ENCODE measurements at places on chromosomes 2 and 18.

DNA sequence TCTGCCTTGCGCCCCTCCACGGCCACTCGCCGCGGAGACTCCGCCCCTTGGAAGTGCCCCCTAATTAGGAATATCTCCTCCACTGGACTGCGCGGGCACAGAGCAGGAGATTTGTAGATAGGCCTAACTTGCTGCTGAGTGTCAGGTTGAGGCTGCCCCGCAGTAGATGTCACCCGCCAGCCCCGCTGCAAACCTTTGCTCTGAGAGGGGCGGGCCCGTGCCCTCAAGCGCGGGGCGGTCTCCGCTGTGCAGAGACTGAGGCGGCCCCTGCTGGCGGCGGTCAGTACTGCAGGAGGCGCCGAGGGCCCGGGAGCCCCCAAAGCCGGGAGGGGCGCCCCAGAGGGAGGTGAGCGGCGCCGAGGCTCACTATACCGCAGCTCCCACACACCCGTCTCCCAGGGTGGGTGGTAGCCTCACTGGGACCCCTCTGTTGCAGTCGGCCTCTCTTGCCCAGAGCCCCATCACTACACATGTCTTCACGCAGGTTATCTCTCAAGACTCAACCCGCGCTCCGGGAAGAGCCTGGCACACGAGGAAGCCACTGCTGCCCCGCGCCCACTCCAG, 2.9 kb upstream of the NEURL3 start:
- DNase-seq: peak; percentile 68

DNA sequence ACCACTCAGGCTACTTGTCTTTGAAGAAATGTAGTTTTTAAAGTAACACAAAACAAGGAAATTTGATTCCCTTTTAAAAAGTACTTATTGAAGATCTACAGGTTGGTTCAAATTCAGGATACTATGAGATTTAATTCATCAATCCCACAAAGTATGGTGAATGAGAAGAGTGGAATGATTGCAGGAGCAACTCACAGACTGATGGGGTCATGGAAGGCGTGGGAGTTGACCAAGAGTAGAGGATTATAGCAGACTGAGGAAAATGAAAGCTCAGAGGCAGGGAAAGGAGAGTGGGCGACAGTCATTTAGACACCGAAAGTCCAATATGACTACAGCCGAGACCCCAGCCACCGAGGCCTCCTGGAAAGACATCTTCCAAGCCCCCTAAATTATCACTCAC, 12.5 kb upstream of the DAPL1 start:
- DNase-seq: no peak

GRCh38 chr2:481388-481787, 193.5 kb upstream of the ALKAL2 start:
- DNase-seq: no peak

GRCh38 chr2:216774180-216774579, 78.8 kb upstream of the IGFBP5 start:
- DNase-seq: no peak

DNA sequence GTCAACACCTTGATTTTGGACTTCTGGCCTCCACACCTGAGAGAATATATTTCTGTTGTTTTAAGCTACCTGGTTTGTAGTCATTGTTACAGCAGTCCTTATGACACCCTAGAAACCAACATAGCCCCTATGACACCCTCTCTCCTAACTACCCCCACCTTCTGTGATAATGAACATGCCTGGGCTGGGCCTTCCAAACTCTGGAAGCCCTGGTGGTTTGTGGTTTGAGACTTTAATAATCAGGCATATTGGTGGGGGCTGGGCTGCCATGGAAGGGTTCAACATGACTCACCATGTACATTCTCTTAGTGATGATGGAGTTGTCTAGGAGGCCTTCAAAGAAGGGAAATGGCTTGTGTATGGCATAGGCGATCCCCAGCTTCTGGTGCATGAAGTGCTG, 3.3 kb downstream of the SP110 start:
- no peak for DNase-seq

DNA sequence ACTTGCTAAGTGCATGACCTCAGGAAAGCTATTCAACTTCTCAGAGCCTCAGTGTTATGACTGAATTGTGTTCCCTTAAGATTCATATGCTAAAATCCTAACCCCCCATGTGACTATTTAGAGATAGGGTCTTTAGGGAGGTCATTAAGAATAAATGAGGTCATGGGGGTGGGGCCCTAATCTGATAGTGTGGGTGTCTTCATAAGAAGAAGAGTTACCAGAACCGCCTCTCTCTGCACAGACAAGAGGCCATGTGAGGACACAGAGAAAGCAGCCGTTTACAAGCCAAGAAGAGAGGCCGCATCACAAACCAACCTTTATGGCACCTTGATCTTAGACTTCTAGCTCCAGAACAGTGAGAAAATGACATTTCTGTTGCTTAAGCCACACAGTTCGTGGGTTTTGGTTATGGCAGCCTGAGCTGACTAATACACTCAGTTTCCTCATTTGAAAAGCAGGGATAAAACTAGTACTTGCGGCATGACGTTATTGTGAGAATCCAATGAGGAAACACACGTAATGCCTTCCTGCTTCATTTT, 9.9 kb downstream of the SH2D6 start:
- no peak for DNase-seq

GRCh38 chr2:74228772-74229171, 30.4 kb downstream of the MTHFD2 start:
- DNase-seq: no peak

- DNase-seq: peak; percentile 64
These were observed 46.7 kb upstream of the LAPTM4A start for GRCh38 chr2:20097889-20098714.

DNA sequence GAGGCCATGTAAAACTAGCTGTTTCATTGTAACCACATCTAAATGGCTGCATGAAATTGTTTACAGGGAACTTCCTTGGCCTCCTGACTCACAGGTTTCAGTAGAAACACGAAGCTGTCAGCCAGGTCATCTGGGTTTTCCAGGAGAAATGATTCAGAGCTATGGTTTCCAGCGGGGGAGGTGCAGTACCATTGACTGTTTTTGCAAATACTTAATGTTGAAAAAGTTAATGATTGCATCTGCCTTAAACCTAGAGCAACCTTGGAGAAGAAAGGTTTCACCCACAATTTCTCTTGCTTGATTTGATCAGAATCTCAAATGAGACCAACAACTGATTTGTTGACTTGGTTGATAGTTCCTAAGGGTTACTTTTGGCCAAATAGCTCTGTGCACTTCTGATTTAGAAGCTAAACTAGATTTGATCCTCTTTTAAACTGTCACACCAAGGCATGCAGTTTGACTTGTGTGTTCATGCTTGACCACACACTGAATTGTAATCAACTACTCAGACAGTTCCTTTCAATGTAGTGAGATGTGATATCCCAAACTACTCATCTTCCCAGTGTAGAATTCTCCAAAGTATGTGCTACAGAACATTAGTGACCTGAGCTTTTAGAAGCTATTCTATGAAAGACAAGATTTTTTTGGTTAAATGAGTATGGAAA, 193.5 kb upstream of the CHST9 start:
- DNase-seq: no peak

GRCh38 chr2:54956111-54956627, 94.1 kb downstream of the RTN4 start:
- DNase-seq: no peak

DNA sequence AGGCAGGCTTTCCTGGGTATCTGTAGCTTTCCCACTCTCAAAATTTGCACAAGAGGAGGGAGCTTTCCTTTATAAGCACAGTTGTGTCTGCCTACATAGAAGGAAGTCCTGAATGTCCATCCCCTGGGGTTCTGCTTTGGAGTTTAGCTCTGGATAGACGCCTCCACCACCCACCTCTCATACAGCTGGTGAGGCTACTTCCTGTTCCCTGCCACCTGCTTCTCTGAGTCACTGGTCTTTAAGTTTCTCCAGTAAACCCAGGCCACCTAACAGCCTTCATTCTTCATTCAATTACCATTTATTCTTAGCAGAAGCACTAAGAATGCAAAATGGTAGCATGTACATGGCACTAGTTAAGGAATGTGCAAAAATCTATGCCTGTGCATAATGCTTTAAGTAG, 407.8 kb downstream of the CDH2 start:
- DNase-seq: no peak

DNA sequence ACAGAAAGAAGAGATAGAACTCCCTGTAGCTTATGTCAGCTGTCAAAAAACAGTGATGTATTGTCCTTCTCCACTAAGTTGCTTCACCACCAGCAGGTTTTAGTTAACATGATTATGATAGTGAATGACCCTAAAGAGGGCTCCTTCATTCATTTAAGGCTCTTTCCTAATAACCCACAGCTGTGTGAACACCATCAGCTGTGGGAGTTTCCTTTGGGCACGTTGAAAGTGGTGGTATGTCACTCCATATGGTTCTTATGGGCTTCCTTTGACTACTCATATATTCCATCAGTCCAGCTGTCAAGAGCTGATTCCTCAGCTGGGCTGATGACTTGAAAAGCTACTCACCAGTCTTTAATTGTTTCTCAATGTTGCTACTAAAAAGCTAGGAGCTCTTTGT, 210.3 kb downstream of the UBE2E3 start:
- no peak for DNase-seq

DNA sequence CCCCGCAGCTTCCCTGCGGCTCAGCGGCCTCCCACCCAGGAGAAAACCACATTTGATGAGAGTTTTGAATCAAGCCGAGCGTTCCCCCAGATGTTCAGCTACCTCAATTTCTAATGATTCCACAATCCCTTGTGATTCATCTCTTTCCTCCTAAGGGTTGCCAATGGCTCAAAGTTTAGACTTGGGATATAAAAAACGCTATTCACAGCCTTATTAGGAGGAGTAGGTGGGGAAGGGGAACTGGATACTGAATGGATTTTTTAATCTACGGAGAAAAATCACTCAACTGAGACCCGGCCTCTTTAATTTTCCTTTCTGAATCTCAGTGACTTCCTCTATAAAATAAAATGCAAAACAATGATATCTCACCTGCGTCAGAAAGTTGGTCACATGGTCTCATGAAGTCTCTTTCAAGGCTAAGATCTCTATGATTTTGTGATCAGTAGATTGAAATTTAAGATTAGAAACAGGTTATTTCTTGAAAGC, 192.6 kb upstream of the TCF4 start:
- no peak for DNase-seq

DNA sequence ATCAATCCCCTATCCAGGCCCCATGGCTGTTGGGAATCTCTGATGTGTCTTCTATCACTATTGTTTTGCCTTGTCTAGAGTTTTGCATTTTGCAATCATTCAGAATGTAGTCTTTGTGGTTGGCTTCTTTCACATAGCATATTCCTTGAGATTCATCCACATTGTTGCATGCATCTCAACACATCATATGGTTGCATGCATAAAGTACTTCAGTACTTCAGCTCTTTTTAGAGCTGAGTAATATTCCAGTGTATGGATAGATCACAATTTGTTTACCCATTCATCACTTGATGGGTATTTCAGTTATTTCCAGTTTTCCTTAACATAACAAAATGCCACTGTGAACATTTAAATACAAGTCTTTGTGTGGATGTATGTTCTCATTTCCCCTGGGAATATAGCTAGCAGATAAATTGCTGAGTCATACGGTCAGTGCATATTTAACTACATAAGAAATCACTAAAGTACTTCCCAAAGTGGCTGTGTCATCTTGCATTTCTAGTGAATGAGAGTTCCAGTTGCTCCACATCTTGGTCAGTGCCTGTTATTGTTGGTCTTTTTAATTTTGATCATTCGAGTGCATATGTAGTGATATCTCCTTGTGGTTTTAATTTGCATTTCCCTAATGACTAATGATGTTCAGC, 138.8 kb downstream of the BCL11A start:
- DNase-seq: no peak

GRCh38 chr2:27029051-27029450, 3.7 kb upstream of the TMEM214 start:
- DNase-seq: no peak

GRCh38 chr2:98489971-98490962, 45.6 kb downstream of the INPP4A start:
- DNase-seq: no peak

GRCh38 chr2:12071318-12071717, 324.9 kb downstream of the LPIN1 start:
- no peak for DNase-seq

DNA sequence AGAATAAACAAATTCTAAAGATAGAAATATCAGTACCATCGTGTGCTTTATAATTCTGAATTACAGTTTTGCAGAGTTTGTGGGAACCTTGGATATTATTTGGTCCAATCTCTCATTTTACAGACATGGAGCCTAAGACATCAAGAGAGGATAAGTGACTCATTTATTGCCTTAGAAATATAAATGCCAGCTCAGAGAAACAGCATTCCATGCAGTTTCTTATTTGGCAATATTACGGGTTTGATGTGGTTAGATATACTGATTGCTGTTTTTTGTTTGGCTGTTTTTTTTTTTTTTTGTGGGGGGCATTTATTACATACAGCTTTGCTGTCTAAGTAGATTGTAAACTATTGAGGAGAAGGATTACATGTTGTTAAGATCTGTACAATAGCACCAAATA, 1241.1 kb upstream of the LRRTM1 start:
- DNase-seq: no peak

- DNase-seq: no peak
These were observed 31.6 kb upstream of the NETO1 start for GRCh38 chr18:72899338-72899737.

GRCh38 chr2:189533288-189534035, 47.1 kb downstream of the SLC40A1 start:
- DNase-seq: no peak

GRCh38 chr2:215338883-215339679, 27.2 kb downstream of the ATIC start:
- no peak for DNase-seq

- no peak for DNase-seq
These were observed 132.9 kb downstream of the CBLN2 start for GRCh38 chr18:72411261-72411660.

- DNase-seq: no peak
These were observed 235.5 kb upstream of the ACVR2A start for GRCh38 chr2:147609301-147609700.

DNA sequence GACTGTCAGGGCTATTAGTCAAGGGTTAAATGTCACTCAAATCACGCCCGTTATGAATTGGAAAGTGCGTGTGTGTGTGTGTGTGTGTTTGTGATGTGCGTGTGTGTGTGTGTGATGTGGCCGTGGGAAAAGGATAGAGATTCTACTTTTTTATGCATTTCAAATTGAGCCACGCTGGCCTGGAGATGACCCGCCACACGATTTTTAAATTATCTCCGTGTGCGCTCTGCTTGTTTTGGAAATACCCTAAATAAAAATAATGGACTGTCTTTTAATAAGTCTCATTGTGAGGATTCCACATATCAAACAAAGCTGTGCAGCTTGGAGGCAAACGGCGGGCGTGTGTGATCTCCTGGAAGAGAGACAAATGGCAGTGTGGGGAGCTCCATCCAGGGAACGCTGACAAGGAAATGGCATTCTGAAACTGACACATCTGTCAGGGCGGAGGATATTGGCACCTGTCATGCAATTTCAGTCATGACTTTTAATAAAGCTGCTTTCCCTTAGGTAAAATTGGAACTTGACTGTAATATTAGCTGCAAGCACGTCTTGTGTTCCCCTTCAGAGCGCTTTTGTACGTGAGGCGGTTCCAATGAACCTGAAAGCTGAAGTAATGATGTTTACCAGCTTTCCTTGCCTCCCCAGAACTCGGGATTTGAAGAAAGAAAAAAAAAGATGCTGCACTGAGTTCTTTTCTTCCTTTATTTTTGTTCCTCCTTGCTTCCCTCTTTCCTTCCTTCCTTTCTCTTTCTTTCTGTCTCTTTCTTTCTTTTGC, 381.8 kb upstream of the SMIM21 start:
- no peak for DNase-seq

- no peak for DNase-seq
These were observed 3.6 kb upstream of the LPIN1 start for GRCh38 chr2:11742702-11743357.

GRCh38 chr18:48065601-48065995, 135.1 kb upstream of the SMAD2 start:
- no peak for DNase-seq

- DNase-seq: no peak
These were observed 341.2 kb upstream of the SLC14A2 start for GRCh38 chr18:45274026-45274425.
